Stimulated activated CD4-positive, alpha-beta T cell treated with anti-CD3 and anti-CD28 coated beads, Interleukin-4, amount 100 ng/mL, for 48 hours (primary cell): ENCODE measurements at places on chromosomes 1 and 21.

- DNase-seq: no peak
Measured at GRCh38 chr1:230112131-230112701, 45.2 kb downstream of the GALNT2 start.

- DNase-seq: no peak
Measured at GRCh38 chr1:7322283-7322785, 448.8 kb upstream of the VAMP3 start.

DNA sequence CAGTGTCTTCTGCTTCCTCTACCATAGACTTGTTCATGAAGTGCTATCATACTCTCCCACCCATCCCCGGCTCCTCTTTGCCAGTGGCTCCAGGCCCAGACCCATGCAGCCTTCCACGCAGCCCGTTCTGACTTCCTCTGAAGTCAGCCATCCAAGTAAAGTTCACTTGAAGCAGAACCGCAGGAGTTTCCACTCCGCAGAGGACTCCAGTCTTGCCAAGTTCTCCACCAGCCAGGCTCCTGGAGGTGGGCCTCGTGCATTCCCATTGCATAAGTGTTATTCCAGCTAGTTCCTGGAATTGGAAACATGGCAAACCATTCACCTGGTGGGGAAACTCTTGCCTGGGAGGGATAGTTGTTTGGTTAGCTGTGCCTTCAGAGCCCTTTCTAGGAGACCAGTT is 185.1 kb downstream of the PLPP3 start:
- DNase-seq: no peak

GRCh38 chr21:15742052-15742670 is 12.4 kb downstream of the USP25 start:
- no peak for DNase-seq

GRCh38 chr1:97210307-97210706 is 488.7 kb downstream of the PTBP2 start:
- DNase-seq: no peak

- DNase-seq: no peak
Measured at GRCh38 chr21:39675590-39675989, 62.9 kb downstream of the B3GALT5 start.

DNA sequence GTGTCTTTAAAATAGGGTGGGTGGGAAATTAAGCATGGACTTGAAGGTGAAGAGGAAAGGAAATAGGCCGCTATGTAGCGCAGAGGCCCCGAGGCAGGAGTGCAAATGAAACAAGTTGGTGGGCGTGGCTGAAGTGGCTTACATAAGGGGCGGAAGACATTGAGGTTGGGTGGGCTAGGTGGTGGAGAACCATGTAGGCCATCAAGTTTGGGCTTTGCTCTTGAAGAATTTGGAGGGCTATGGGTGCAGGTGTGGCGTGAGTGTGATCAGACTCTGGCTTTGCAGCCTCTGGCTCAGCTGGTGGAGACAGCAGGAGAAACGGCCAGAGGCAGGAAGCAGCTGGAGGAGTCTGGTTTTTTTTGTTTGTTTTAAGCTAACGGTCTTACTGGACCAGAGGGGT is 6.7 kb downstream of the SLFNL1 start:
- no peak for DNase-seq

- no peak for DNase-seq
Measured at GRCh38 chr1:162635418-162635817, 3.2 kb downstream of the DDR2 start.

GRCh38 chr1:53654216-53655210 is 84.5 kb downstream of the GLIS1 start:
- no peak for DNase-seq

DNA sequence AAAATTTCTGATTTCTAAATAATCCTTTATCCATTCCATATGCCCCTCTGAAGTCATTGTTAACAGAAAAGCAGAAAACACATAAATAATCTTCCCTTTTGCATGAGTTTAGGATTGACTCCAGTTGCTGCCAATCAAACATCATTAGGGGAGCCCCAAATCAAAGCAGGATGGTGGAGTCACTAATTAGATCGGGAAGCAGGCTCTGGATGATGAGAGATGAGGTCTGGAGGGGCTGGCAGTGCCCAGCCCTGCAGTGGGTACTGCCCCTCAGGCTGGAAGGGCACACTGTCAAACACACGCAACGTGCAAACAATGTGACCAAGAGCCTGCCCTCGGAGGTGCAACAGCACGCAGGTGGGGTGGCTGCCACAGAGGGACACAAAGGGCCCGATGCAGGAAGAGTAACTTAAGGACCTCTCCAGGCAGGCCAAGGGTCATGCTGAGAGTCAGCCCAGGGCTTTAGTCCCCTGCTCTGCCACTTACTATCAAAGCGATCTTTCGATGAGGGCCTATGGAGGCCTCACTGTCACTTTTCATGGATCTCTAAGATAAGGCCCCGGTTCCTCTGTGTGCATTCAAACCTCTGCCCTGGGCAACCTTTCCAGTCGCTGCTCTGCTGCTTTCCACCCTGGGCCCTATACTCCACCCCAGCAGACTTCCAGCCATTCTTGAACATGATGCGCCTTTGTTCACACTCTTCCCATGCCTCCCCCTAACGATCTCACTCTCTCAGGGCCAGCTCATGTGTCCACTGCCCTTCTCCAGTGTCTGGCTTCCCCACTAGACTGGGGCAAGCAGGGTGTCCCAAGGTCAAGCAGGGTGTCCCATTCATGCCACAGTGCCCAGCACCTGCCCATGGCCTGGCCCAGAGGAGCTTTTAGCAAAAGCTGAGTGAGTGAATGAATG is 98.9 kb downstream of the DMRTB1 start:
- no peak for DNase-seq

DNA sequence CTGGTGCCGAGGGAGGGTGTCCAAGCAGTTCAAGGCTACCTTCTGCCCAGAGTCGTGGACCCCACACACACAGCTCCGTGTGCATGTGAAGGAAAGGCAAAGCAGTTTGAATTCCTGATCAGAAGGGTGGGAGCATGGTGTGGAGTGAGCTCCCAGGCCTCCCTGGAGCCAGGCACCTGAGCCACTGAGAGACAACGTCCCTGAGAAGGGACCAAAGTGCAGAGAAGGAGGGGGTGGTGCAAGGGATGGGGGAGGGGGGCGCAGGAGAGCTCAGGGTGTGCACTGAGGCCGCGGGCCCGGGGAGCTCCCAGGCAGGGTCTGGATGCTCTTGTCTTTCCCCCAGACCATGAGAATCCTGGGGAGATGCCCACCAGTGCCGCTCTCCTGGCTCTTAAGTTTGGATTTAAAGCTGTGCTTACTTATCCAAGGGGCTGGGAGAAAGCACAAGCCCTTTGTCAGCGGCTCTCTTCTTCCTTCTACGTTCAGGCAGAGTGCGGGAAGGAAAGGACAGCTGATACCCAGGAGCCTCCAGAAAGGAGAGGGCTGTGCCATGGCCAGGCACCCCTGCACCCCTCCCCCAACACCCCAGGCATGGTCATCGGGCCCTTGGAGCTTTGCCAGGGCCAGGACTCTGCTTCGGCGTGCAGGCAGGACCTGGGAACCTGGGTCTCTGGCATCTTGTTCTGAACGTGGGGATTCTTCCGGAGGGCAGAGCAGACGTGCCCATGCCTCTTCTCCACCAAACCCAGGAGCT is 24.1 kb downstream of the ACTA1 start:
- no peak for DNase-seq

- DNase-seq: no peak
Measured at GRCh38 chr1:8373581-8374241, 55.8 kb downstream of the SLC45A1 start.

GRCh38 chr21:38139380-38140168 is 117.2 kb upstream of the KCNJ15 start:
- no peak for DNase-seq

DNA sequence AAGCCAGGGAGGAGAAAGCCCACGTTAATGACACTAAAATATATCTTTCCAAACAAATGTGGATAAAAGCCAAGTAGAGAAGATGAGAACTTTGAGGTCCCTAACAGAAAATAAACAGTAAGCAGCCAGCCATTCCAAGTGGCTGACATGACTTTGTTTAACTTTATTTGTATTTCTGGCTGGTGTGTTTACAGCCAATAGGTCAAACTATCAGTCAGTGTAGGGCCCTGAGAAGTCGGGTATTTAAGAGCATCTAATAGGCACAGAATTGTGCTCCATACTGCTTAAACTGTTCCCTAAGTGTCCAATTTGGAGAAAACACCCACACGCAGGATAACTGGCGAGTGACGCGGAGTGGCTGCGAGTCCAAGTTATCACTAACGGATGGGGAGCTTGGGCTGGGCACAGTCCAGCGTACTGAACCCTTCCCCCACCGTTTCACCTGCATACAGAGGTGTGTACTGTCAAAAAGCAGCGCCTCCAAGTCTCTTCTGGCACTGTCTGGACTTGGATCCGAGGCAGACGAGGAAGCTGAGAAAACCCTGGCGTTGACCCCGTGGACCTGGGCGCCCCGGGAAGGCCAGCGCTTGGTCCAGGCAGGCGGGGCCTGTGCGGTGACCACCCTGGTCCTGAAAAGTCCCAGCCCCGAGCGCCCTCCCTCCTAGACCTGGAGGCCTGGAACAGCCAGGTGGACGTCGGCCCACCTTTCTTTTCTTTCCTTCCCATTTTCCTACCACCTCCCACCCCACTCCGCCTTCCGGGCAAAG is 662 bp upstream of the LGALS8 start:
- DNase-seq: no peak

GRCh38 chr1:12608311-12608957 is 9.6 kb downstream of the DHRS3 start:
- no peak for DNase-seq

GRCh38 chr1:216566641-216567205 is 143.5 kb upstream of the USH2A start:
- DNase-seq: no peak

DNA sequence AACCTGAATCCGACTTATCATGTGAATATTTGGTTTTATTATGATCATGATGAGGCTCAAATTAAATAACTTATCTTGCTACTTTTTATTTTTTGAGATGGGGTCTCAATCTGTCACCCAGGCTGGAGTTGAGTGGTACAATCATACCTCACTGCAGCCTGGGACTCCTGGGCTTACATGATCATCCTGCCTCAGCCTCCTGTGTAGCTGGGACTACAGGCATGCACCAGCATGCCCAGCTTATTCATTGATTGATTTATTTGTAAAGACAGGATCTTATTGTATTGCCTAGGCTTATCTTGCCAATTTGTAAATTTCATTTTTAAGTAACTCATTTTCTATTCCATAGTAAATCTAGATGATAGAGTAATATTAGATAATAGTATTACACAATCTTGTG is 84.3 kb downstream of the COL11A1 start:
- no peak for DNase-seq

DNA sequence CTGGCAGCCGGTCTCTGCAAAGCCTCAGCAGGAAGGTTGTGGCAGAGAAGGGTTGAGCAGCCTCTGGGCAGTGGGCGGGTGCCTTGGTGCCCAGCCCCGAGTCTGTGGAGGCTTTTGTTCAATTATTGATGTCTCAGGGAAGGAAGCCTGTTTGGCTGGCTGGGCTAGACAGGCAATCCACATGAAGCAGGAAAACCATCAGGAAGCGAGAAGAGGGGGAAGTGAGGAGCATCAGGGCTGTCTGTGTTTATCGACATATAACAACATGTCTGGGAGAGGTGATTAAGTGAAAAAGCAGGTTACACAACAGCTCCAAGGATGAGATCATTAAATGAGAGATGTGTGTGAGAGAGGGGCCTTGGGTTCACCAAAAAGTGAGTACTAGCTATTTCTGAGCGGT is 105.4 kb downstream of the UBE2U start:
- DNase-seq: no peak

DNA sequence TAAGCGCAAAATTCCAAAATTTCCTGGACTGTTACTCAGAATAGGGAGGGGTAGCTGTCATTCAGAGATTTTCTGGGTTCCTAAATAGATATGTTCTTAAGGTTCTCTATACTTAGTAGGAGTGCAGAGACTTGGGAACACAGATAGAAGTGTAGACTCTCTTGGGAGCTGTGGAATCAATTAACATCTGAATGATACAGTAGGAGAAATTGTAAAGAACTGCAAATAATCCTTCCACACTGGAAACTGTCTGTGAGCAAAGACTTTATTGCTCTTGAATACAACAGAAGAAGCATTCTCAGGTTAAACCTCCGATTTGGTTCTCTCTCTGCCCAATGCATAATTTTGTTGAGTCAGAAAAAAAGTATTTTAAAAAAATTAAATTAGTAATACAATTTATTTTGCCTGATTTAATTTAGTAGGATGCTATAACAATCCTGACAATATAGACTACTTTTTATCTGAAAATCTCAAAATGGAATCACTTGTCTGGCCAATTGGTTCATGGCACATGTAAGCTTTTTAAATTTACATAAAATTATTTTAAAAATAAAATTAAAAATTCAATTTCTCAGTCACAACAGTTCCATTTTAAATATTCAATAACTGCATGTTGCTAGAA is 1754.3 kb downstream of the PLA2G4A start:
- DNase-seq: no peak

DNA sequence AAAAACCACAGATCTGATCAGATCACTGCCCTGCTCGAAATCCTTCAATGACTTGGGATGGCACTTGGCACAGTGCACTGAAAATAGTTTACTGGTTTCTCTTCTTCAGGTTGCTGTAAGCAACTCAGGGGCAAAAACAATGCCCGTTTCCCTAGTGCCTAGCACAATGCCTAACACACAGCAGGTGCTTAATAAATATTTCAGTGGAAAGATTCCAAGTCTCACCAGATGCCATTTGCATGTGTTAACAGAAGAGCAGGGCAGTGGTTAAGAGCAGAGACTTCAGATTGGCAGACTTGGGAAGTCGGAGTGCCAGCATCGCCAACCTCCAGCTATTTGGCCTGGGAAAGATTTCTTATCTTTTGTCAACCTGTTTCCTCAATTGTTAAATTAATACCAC is 10.9 kb upstream of the METTL25B start:
- DNase-seq: no peak

- no peak for DNase-seq
Measured at GRCh38 chr1:50080904-50081586, 27.7 kb upstream of the ELAVL4 start.

GRCh38 chr1:219049501-219049900 is 124.2 kb upstream of the LYPLAL1 start:
- no peak for DNase-seq

DNA sequence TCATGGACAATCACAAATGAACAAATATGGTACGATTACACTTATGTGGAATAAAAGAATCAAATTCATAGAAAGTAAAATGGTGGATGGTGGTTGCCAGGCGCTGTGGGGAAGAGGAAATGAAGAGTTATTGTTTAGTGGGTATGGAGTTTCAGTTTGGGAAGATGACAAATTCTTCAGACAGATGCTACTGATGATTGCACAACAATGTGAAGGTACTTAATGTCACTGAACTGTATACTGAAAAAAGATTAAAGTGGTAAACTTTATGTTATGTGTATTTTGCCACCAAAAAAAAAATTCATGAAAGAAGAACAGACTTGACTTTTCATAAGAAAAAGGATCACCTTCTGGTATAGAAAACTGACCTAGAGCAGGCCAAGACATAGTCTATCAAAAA is 745.6 kb upstream of the CXADR start:
- no peak for DNase-seq

- DNase-seq: no peak
Measured at GRCh38 chr21:35529171-35529863, 480.2 kb upstream of the RUNX1 start.

- DNase-seq: no peak
Measured at GRCh38 chr1:8941906-8942305, 3.8 kb upstream of the CA6 start.

GRCh38 chr1:173333581-173333980 is 126.5 kb upstream of the TNFSF4 start:
- DNase-seq: no peak

GRCh38 chr1:29121516-29121935 is 2.2 kb downstream of the TMEM200B start:
- DNase-seq: no peak

GRCh38 chr1:213698092-213698702 is 289.6 kb upstream of the PROX1 start:
- no peak for DNase-seq
